ENCODE measurements at places on chromosomes 1 and 21.
A peak's percentile ranks its signal among the peaks of the same experiment; 100 is the strongest.

DNA sequence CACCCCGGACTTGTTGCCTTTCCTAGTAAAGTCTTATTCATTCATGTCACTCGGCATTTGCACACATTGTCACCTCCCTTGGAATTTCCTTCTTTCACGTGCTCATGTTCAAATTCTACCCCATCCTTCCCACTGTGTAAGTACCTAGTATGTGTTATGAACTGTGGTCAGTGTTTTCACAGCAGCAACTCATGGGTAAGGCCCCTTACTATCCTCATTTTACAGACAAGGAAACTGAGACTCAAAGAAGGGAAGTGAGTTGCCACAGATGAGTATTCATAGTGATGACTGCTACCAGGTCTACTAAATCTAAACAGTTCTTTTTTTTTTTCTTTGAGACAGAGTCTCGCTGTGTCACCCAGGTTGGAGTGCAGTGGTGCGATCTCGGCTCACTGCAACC, 10.5 kb downstream of the CITED4 start:
- no peak for DNase-seq

GRCh38 chr1:203037509-203038190, 11.4 kb downstream of the PPFIA4 start:
- no peak for DNase-seq

DNA sequence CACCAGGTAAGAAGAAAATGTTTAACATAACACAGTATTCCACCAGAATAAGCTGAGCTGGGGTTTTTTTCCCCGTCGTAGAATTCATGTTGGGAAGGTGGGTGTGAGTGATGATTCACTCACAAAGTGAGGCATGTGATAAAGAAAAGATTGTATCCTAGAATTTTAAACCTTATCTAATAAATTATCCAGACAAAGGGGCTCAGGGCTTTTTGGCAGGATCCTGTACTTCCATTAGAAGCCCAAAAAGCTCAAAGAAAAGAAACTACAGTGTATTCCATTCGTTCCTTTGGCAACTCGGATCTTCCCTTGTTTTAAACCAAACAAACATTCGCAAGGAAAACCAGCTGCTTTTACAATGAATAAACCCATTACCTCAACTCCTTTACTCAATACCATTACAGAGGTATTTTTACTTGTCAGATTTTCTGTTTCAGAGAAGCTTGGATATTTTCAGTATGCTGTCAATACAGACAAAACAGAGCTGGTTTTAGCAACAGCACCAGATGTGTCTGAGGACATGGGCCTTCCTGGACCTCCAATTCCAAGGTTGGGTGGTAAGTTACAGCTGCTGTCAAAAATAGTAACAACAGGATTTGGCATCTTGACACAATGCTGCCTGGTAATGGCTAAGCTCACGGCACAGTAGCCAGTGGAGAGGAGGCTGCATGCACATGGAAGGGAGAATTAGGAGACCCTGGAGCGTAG, 159.9 kb upstream of the RUNX1 start:
- DNase-seq = no peak

DNA sequence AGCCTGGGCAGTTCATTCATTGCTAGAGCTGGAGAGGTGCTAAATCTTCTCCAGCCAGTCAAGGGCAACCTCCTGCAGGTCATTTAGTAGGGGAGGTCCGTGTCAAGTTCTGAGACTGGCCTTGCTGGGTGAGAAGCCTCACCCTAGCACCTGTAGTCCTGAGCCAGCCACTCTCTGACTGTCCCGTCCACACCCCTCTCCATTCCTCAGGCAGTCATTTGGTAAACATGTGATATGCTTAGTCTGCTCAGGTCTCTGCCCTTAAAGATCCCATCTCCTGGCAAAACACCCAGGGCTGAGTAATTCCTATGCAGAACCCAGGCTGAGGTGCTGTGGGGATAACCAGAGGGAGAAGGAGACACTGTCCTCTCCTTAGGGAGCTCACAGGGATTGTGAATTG, 13.7 kb upstream of the IGFN1 start:
- no peak for DNase-seq

- DNase-seq = no peak
Observed at GRCh38 chr1:113905435-113905861, 322 bp downstream of the DCLRE1B start.

- no peak for DNase-seq
Observed at GRCh38 chr1:85846706-85847105, 138.5 kb upstream of the ZNHIT6 start.

DNA sequence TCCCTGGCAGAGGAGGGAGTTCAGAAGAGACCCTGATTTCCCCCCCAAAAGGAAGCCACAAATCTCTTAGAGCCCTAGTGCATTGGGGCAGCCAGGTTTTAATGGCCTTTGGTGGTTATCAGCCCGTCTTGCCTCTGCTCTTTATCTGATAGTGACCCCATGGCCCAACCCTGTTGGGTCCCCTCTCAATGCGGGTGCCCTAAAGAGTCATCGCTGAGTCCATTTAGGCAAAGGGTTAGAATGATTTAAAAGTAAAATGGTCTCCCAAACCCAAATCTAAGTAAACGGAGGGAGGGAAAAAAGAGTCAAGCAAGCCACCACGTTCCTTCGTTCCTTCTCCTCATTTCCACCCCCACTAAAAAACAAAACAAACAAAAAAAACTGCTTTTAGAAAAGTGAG, 164.0 kb downstream of the RUNX1 start:
- DNase-seq = no peak

- no peak for DNase-seq
Observed at GRCh38 chr1:163399976-163400601, 78.3 kb downstream of the NUF2 start.

DNA sequence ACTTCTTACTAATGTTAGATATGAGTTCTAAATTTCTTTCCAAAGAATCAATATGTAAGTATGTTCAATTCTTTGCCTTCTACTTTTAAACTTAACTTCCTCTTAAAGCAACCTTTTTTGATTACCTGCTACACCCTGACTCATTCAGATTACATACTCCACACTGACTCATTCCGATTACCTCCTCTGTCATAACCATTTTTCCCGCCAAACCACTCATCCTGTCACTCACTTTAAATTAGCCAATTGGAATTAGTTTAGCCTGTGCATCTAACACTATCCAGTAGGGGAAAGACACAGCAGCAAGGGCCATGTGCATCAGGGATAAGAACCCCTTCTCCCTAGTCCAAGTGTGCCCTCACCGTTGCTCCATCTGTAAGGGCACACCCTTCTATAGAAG, 815.5 kb downstream of the BRINP3 start:
- DNase-seq = no peak

DNA sequence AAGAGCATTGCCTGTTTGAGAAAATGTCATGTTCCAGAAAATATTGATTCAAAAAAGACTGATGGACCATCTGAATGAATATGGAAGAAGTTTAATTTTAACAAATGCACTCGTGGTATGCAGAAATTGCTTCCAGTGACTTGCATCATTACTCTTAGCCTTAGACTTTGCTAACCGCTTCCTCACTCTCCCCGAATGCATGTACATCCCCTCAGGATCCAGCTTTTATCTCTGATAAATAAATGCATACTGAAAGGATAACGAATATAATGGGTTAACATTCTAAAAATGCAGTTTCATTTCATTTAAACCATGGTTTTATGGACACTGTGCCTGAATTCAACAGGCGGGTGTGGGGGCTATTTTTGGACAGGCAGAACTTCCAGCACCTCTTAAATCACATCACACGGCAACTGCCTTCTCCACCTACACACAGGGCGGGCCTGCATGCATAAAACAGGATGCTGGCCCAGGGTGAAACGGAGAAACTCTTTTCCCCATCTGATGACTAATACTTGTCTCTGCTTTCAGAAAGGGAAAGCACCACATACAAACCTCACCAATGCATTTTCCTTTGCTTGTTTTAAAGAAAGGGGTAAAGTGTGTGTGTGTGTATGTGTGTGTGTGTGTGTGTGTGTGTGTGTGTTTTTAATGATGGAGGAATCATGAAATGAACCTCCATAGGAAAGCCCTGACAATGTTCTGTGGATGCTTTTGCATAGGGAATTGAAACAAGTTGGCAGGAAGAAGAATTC, 48.7 kb downstream of the SPAG17 start:
- no peak for DNase-seq

GRCh38 chr21:27564684-27565301, 597.9 kb upstream of the ADAMTS5 start:
- peak; percentile 23 for DNase-seq

DNA sequence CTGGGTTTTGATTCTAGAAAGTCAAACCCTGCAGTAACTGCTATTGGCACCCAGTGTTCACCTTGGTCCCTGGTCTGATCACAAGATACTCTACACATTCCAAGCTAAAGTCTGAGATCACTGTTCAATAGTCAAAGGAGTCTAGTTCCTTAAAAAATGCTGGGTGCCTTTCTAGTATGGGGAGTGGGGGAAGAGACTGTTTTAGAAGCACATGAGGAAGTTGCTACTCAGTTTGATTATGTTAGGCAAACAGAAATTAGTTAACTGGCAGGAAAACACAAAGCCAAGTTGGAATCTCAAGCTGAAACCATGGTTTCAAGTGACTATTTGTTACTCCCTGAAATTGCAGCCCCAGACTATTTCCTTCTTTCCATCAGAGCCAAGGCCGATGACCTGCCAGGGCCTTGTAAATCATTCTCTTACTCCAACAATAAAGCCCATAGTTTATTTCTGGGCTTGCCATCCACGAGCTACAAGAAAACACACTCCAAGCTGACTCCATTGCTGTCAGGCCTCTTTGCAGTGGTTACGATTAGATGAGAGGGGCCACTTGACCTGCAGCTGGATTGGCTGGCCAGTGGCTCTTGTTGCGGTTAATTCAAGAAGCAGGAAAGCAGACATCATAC, 21.1 kb upstream of the VTCN1 start:
- no peak for DNase-seq

DNA sequence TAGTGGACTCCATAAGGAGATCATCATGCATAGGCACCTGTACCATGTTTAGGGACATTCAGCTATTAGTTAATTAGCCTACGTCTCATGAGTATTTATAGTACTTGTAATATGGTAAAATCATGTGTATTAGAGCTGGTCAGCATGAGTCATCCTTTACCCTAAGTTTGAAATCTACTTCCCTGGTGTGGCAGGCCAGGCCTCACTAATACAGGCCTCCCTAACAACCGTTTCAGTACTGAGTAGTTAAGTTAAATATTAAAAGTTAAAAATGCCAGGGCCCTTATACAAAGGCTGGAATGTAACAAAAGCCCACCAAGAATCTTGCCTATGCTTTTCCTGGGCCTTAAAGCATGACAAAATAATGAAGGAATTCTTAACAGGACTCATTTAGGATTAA, 356.3 kb upstream of the DPYD start:
- no peak for DNase-seq

DNA sequence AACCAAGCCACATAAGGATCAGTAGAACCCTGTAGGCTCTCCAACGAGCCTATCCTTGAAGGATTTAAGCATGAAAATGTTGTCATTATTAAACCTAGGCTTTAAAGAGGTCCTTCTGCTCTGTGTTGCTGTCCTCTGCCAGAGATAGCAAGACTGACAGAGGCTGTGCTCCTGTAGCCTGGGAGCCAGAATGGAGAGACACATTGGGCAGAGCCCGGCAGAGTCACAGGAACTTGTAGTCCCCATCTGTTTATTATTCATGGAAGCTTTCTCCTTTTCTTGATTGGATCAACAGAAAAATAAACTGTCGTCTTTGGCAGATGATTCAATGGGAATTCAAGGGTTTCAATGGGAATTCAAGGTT, 19.2 kb upstream of the SLAMF1 start:
- no peak for DNase-seq

GRCh38 chr1:8765198-8765597, 52.2 kb downstream of the RERE start:
- no peak for DNase-seq

DNA sequence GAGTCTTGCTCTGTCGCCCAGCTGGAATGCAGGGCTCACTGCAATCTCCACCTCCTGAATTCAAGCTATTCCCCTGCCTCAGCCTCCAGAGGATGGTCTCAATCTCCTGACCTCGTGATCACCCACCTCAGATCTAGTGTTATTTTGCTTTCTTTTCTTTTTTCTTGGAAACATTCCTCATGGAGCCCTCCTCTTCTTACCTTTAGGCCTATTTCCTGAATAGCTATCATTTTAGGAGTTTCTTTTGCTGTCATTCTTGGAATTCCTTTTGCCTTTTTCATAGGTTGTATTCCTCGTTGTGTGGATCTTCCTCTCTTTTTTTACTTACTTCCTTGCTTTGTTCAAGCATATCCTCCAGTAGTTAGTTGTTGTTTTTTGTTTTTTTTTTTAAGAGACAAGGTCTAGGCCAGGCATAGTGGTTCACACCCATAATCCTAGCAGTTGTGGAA, 173.8 kb downstream of the RASAL2 start:
- no peak for DNase-seq

- DNase-seq = no peak
Observed at GRCh38 chr1:1929639-1930545, 10.8 kb upstream of the TMEM52 start.

DNA sequence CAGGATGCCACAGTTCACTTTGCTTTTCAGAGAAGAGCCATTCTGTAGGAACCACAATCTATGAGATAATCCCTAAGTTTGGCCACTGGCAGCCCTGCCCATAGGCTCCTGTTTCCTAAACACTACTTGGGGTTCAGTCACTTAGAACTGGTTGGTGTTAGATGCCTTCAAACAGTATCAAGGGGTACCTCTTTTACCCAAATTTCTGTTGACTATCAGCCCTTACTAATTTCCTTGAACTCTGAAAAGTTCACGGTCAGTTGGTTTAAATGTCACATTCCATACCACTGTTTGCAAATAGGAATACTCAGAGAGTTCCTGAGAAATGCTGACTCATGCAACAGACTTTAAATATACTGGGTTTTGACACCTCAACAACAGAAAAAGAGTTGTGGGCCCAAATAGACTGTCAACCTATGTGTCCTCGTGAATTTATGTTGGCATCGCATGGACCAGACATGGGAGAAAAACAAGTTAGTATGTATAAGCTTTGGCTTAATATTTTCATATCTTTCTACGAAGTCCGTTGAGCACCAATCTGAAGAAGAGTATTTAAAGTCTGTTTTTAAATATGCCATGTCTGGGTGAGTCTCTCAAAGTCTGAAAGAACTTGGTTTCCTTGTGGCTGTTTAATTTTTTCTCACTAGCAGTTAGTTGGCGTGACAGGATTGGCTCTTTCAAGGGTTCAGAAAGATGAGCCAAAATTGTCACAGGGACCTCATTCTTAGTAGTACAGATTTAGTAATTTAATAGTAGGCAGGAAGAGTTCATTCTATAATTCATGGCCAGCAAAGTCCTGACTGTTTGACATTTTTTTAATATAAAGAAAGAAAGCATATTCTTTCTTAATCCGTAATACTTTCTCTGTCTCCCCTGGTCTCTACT, 56.5 kb upstream of the ZNF326 start:
- DNase-seq = no peak

DNA sequence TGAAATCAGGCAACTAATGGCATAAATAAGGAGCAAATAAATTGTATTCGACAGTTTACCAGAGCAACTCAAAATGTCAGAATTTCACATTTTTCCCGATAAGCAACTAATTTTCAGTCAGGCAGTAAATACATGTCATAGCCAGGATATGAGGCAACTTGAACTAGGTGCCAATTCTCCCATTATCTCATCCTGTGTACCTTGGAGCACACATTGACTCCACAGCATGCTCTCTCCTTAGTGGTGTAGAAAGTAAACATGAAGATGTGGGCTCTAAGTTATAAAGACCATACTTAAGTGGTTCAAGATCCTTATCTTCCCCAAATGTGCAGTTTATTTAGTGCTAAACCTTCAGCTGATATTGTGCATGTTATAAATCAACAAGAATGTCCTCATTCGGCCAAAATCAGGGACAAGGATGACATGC, 197.8 kb downstream of the VAV3 start:
- no peak for DNase-seq

All from NCI-H460 (cell line).